Body of pancreas (tissue), 4 donors: ENCODE measurements at places on chromosomes 11 and 22. TPM values are rescaled to one million over a fixed set of nuclear protein-coding genes. Genes with fewer than 3 reads are reported as not detected.

DNA sequence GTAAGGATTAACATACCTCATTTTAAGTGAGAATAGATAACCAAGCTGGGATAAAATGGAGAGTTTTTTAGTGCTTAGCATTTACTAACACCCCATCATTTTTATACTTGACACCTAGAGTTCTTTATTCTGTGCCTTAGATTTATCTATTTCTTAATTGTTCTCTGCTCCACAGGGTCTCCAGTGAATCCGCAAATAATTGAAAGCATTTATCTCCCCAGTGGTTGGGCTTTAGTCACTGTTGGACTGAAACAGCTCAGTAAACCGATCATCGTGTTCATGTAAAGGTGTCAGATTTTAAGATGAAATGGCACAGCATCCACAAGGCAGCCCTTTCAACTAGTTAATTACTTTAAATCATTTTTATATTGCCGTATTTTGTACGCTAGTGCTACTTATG lies 17.8 kb upstream of the GRIA4 start:
- no peak for DNase-seq

SCN3B gene
- 1.6 TPM for total RNA-seq

EHD1 gene
- total RNA-seq: 18.7 TPM

GRCh38 chr11:101478587-101479369 lies 105.0 kb downstream of the TRPC6 start:
- no peak for DNase-seq

- no peak for DNase-seq
Observed at GRCh38 chr11:7910286-7910788, 20.7 kb downstream of the OR10A6 start.
